ENCODE measurements at places on chromosomes 6 and 20.

DNA sequence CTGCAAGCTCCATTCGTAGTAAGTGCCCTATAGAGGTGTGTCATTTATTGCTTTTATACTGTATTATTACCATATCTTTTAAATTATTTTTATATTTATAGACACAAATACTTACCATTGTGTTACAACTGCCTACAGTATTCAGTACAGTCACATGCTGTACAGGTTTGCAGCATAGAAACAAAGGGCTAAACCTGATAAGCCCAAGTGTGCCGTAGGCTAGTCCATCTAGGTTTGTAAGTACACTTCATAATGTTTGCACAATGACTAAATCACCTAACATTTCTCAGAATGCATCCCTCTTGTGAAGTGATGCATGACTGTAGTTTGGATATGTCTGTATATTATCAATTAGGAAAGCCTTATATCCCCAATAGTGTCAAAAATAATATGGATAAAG, 122.8 kb downstream of the CLVS2 start:
- no peak for DNase-seq

DNA sequence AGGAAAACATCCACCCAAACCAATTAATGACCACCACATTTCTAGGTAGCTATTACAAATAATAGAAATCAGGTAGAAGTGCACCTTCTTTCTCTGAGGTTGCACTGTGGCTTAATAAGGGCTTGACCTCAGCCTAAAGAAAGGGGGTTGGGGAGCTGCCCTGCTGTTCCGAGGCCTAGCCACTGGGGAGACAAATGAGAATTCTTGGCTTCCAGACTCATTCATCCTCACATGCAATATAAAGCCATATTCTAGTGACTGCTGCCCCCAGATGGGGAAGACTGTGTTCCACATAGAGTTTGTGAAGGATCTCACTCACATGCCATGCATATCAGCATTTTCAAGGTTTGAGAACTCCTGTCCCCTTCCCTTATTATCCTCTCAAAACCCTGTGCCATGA, 22.9 kb downstream of the SAYSD1 start:
- no peak for DNase-seq

DNA sequence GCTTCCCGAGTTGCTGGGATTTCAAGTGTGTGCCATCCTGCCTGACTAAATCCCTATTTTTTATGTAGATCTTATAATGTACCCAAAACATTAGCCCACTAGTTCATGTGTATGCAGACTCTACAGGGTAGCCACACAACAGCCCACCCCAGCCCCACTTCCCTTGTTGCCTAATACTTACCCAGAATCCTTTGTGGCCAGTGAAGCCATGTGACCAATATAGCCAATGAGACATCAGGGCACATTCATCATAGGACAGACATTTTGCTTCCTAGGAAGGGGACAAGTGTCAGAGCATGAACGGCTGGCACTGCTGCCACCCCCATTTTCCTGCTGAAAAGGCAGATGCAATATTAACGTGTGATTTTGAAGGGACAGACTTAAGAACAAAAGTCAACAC, 36.0 kb upstream of the TCP11 start:
- DNase-seq: no peak

DNA sequence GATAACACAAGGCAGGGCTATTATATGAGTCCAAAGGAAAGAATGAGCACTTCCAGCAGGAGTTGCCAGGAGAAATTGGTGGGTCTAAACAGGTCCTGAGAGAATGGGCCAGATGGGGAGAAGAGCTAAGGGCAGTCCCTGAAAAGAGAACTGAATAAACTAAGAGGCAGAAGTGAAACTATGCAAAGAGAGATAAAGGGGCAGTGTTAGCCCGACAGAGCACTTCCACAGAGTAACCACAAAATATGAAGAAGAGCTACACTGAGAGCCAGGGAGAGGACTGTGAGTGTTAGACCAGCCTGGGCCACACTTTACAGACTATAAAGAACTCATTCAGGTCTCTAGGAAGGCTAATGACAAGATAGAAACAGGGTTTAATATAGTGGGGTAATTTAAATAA, 43.8 kb downstream of the RALGAPA2 start:
- DNase-seq: no peak

GRCh38 chr20:58179083-58179431, 49.4 kb downstream of the ANKRD60 start:
- DNase-seq: no peak

DNA sequence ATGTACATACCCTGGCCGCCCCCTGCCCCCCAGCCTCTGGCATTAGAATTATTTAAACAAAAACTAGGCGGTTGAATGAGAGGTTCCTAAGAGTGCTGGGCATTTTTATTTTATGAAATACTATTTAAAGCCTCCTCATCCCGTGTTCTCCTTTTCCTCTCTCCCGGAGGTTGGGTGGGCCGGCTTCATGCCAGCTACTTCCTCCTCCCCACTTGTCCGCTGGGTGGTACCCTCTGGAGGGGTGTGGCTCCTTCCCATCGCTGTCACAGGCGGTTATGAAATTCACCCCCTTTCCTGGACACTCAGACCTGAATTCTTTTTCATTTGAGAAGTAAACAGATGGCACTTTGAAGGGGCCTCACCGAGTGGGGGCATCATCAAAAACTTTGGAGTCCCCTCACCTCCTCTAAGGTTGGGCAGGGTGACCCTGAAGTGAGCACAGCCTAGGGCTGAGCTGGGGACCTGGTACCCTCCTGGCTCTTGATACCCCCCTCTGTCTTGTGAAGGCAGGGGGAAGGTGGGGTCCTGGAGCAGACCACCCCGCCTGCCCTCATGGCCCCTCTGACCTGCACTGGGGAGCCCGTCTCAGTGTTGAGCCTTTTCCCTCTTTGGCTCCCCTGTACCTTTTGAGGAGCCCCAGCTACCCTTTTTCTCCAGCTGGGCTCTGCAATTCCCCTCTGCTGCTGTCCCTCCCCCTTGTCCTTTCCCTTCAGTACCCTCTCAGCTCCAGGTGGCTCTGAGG, 7.6 kb downstream of the CDKN1A start:
- DNase-seq: no peak
